T-helper 9 cell (primary cell): ENCODE measurements at places on chromosomes 11 and 22.

DNA sequence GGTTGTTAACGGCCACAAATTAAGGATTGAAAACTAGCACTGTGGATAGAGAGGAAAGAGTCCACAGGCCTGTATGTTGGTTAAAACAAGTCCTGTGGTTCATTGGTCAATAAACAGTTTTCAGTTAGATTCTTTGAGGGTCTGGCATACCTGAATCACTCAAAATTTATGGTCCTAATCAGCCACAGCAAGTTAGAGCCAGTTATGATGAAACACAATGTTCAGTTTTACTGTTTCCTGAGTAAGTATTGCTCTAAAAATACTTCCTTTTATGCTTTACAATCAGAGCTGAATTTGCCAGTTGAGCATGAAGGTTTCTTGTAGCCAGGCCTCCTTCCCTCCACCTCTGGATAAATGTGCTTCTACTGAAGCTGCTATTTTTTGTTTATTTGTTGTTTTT, 12.9 kb upstream of the CAT start:
- DNase-seq, result no peak

GRCh38 chr11:44930588-44931302, 19.9 kb downstream of the TP53I11 start:
- DNase-seq, result no peak

- DNase-seq, result no peak
Observed at GRCh38 chr11:57640068-57640800, 9.5 kb downstream of the YPEL4 start.

GRCh38 chr22:35558031-35558430, 17.4 kb downstream of the RASD2 start:
- DNase-seq, result no peak

DNA sequence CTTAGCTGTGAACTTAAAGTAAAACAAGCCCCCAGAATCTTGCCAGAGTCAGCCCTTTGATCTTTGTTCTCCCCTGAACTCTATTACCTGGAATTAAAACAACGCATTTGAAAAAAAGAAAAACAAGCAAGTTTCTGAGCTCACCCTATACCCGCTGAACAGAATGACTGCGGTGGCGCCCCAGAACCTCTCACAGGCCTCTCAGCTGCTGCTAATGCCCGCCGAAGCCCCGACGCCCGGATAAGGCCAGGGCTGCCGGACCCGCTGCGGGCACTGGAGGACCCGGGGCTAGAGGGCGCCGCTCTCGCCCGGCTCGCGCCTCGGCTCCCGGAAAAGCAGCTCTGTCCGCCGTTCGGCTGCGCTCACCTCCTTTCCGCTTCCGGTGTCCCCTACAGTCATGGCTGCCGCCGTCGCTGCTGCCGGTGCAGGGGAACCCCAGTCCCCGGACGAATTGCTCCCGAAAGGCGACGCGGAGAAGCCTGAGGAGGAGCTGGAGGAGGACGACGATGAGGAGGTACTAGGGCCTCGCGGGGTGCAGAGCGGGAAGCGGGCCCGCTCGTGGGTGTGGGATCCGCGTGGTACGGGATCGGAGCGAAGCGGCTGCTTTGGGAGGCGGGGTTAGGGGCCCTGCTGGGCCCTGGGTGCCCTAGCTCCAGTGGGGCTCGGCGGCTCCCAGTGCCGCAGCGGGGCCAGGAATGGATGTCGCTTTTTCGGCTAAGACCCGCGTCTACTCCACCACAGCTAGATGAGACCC, at the start of gene TOMM22:
Gene TOMM22, plus strand, starts transcription at position 376 of the 754 bp plus-strand sequence. Its CDS starts 22 bp downstream, at position 398.
- peak; percentile 73 for DNase-seq

DNA sequence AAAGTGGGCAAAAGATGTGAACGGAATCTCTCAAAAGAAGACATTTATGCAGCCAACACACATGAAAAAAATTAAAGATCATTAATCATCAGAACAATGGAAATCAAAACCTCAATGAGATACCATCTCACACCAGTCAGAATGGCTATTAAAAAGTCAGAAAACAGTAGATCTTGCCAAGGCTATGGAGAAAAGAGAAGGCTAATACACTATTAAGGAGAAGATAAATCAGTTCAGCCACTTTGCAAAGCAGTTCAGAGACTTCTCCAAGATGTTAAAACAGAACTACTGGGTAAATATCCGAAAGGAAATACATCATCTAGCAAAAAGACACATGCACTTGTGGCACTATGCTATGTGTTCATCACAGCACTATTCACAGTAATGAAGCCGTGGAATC, 388.2 kb upstream of the LUZP2 start:
- DNase-seq, result no peak

DNA sequence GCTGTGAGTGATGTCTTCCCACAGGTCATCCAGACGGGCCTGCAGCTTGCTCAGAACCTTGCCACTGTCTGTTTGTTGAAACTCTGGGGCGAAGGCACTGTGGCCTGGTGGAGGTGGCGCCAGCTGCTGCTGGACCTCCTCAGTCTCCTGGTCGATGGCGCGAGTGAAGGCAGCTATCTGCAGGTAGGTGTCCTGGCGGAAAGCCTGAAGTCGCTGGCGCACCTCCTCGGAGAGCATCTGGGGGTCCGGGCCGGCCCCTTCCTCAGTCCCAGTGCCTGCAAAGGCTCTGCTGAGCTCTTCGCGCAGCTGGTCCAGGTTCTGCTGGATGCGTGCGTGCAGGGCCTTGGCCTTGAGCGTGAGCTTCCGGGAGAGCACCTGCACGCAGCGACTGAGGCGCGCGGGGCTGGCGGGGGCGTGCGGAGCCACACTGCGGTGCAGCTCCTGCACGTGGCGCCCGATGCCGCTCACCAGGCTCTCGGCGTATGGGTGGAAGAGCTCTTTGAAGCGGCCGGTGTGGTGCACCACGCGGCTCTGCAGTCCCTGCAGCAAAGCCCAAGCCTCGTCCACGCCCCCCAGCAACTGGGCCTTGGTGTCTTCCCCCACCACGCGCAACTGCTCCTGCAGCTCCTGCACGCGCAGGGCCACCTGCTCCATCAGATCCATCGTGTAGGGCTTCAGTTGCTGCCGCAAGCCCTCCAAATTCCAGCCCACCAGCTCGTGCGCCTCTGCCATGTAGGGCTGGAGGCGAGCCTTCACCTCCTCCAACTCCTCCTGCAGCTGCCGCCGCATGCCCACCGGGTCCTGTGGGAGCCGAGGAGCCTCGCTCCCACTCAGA, 1.3 kb downstream of the APOA5 start:
- no peak for DNase-seq

DNA sequence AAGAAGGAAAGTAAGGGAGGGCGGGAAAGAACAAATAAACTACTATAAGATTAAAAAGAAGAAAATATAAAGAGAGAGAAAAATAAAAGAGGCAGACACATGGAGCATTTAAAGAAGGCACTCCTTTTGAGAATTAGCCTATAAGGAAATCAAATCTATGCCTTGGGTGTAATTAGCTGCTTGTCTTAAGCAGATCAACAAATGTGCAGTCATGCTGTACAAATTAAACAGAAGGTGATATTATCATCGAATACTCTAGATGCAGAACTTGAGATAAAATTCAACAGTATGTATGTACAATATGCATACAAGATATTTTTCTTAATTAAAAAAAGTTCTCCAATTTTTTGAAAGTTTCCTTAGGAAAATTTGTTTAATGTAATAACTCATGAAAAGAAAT, 623.0 kb upstream of the CHORDC1 start:
- no peak for DNase-seq

DNA sequence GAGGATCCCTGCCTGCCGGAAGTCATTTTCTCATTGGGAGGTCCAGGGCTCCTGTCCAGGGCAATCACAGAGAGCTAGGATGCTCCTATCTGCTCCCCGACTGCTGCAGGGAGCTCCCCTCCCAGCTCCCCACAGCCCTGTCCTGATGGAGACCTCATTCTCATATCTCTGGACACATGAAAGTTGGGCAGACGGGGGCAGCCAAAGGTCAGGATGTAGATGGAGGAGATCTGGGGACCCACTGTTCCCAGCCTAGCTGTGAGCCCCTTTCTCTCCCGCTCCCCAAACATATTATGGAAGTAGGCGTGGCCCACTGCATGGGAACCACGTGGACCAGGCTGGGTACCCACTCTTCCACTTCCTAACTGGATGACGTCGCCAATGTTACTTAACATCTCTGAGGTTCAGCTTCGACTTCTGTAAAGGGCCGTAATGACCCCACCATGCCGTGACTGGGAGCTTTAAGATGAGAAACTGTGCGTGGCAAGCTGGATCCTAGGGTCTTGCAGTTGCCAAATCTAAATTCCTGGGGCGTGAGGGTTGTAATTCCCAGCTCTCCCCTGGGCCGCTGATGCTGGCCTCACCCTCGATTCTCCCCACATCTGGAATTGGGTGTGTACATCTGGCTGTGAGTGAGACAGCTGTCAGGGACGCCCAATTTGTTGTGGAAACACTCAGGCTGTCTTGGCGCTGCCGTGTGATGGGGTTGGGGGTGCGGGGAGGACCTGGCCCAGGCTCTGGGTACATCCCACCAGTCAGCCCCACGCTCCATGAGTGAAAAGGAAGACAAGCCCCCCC, 1.8 kb downstream of the CDC42EP2 start:
- DNase-seq, result no peak

DNA sequence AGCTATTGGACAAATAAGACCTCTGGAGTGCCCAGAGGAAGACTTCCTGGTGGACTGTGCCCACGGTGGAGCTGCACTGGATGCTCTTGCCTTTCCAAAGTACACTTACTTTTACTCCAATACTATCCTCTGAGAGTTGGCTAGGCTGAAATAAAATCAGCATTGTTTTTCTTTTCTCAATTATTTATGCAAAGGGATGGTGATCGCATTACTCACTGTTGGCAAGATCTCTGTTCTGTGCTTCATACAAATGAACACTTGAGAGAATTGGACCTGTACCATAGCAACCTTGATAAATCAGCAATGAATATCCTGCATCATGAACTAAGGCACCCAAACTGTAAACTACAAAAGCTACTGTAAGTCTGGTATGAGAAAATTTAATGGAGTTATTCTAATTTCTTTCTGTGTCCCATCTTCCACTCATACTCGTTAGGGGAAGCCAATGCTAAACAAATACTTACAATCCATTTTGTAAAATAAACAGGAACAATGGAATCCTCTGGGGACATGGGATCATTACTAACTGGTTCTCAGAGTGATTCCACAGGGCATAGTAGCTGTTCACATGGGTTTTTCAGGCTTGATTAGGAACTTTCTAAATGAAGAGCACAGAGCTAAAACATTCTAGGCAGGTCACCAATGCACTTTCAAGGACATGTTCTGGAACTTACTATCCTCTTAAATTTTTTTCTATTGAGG, 26.3 kb downstream of the NLRP14 start:
- DNase-seq, result no peak

GRCh38 chr22:42780070-42780540, 59.4 kb upstream of the A4GALT start:
- DNase-seq, result peak; percentile 6
